ENCODE measurements at places on chromosomes 6 and 20. TPM values are rescaled to one million over a fixed set of nuclear protein-coding genes. Genes with fewer than 3 reads are reported as not detected.

DNA sequence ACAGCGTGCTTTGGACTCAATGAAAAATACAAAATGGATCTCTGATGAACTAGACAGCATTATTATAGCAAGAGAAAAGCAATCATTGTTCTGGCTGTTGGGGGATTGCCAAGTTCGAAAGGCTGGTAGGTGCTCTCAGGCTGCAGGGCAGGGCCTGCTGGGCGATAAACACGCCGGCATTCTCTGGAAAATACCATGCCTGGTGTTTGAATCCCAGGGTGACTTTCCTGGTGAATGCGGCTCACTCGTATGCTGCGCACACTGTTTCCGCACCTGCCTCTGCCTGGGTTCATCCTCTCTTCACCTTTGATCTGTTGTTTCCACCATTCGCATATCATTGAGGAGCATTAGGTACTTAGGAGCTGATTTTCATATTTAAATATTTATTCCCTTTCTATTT, 37.4 kb downstream of the GCNT2 start:
- no peaks in the 10 kb centered on the region for H3K27me3 ChIP-seq
- H3K36me3 ChIP-seq: peaks cover 7% of the 10 kb centered on the region
- H3K4me1 ChIP-seq: no peaks in the 10 kb centered on the region
- H3K4me3 ChIP-seq: no peak overlapping the region
- no peak overlapping the region for H3K27ac ChIP-seq
- DNase-seq: no peak

GRCh38 chr20:63178446-63178820, 37.5 kb downstream of the YTHDF1 start:
- no peaks in the 10 kb centered on the region for H3K36me3 ChIP-seq
- no peak overlapping the region for H3K4me3 ChIP-seq
- peaks cover 15% of the 10 kb centered on the region for H3K4me1 ChIP-seq
- peaks cover 92% of the 10 kb centered on the region for H3K27me3 ChIP-seq

The CENPQ gene
- total RNA-seq: 29.4 TPM

The CALHM4 gene
- not detected for total RNA-seq

Data from HepG2 (cell line).